ENCODE measurements at places on chromosomes 2 and 18.
A peak's percentile ranks its signal among the peaks of the same experiment; 100 is the strongest.

GRCh38 chr2:20585710-20586594, 64.9 kb downstream of the HS1BP3 start:
- DNase-seq, result no peak

GRCh38 chr2:19764998-19765397, 136.8 kb downstream of the TTC32 start:
- no peak for DNase-seq

DNA sequence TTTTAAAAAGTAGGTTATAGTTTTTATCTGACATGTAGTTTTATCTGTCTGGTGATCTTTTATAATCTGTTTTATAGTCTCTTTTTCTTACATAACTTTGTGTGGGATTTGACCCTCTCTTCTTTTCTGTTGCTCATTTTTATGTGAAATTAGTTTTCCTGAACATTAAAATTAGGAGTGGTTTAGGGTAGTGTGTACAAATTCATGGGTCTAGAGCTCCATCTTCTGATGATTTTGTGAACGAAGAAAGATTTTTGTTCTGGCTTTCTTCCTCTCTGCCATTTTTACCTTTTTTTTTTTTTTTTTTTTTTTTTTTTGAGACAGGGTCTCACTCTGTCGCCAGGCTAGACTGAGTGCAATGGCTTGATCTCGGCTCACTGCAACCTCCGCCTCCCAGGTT, 46.6 kb downstream of the SLC30A6 start:
- DNase-seq, result no peak

DNA sequence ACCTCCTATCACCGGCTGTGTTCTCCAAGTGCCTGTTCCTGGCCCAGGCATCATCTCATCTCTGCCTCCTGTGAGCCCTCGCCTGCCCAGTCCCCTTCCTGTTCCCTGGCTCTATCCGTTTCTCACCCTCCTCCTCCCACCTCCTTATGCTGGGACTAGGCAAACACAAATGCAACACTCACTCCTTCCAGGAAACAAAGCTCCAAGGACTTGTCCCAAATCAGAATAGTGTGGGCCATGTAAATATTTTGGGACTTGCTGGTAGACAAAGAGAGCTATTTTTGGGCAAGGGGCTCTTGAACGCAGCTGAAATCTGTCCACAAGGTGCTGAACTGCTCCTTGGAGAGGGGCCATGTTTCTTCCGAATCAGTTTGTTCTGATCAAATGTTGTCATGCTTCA, 25.3 kb downstream of the MBP start:
- no peak for DNase-seq

DNA sequence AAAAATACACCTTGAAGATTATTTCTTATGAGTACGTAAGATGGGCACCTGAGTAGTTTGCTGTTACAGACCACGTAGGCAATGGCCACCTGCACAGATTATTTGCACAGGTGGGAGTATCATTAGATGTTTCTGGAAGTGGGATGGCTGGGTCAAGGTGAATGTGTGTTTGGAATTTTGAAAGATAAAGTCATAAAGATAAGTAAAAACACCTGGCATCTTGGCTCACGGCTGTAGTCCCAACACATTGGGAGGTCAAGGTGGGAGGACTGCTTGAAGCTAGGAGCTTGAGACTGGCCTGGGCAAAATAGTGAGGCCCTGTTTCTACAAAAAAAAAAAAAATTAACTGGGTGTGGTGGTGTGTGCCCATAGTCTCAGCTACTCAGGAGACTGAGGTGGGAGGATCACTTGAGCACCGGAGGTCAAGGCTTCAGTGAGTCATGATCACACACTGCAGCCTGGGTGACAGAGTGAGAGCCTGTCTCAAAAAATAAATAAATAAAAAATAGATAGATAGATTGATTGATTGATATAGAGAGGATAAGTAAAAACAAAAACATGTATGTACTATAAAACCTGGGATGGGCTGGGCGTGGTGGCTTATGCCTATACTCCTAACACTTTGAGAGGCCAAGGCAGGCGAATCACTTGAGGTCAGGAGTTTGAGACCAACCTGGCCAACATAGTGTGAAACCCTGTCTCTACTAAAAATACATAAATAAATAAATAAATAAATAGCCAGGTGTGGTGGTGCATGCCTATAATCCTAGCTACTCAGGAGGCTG, 30.4 kb downstream of the ODC1 start:
- DNase-seq, result no peak

- DNase-seq, result peak; percentile 55
These were observed 6.5 kb downstream of the PTMA start for GRCh38 chr2:231714639-231715498.

GRCh38 chr2:168156661-168157060, 90.7 kb downstream of the STK39 start:
- peak; percentile 65 for DNase-seq

- DNase-seq, result no peak
These were observed 12.4 kb downstream of the YWHAQ start for GRCh38 chr2:9618410-9618809.

- no peak for DNase-seq
These were observed 78.6 kb upstream of the MAP3K20 start for GRCh38 chr2:172997031-172997430.

- no peak for DNase-seq
These were observed 154.9 kb downstream of the CAPN13 start for GRCh38 chr2:30652271-30652915.

GRCh38 chr18:80171054-80171872, 62.2 kb downstream of the ADNP2 start:
- peak; percentile 55 for DNase-seq

DNA sequence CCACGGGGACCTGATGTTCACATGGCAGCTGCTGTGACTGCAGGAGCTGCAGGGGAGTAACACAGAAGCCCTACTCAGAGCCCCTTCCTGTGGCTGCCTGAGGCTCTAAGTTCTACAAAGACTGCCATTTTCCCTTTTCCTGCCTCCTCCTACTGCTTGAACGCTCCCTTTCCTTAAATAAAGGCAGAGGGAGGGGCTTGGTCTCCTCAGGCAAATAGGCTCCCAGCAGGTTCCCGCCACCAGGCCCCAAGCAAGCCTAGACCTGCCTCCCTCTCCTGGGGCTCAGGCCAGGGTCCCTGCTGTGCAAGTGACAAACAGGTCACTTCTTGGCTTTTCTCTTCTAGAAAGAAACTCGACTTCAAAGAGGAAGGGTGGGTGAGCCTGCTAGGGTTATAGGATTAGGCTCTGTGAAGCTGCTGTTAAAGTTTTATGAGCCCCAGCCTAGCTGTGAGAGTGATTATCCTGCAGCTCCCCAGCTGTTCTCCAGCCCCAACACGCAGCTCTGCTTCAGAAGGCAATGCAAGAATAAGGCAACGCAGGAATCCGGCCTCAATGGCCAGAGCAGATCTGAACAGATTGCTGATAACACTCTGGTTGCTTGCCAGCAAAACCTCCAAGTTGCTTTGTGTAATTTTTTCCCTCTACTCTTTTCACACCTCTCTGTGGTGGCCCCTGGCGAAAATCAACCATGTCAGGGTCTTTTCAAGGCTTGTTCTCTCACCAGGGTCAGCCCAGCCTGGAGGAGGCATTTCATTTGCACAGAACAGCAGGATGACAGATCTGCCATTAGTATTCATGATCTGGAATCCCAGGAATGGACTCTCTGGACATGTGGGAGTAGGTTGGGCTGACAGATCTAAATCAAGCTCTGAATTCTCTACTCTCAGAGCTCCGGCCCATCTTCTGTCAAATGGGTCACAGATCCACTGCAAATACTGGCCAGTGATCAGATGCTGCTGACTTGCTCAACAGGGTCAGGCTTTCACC, 71.3 kb downstream of the MRO start:
- no peak for DNase-seq

- no peak for DNase-seq
These were observed 72.7 kb downstream of the TWIST2 start for GRCh38 chr2:238920601-238921001.

DNA sequence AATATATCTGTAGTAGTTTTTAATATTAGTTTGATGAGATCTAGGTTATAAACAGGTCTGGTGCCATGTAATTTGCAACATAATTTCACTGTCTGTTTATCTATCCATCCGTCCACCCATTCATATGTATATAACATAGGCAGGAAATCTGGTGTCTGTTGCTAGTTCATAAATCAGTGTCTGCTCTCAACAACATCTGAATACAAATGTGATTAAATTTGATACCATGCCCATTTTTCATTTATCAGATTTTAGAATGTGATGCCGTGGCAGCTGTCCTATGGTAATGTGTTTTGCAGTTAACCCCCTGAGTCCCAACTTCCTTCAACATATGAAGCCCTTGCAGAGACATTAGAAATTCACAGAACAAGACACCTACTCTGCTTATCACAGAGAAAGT, 228.4 kb downstream of the CMPK2 start:
- no peak for DNase-seq

DNA sequence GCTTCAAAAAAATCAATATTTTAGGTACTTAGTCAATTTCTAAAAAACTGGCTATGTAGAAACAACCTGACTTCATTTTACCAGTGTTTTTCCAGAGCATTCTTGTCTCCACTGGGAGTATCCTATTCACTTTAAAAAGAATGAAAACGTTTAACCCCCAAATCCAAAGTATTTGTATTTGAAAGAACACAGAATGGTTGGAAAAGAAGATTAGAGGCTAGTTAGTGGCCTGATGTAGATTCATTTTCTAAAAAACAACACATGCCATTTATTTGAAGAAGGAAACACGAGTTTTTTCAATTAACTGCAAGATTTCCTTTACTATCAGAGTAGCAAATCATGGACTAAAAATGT, 74.6 kb downstream of the PLEKHM3 start:
- no peak for DNase-seq

DNA sequence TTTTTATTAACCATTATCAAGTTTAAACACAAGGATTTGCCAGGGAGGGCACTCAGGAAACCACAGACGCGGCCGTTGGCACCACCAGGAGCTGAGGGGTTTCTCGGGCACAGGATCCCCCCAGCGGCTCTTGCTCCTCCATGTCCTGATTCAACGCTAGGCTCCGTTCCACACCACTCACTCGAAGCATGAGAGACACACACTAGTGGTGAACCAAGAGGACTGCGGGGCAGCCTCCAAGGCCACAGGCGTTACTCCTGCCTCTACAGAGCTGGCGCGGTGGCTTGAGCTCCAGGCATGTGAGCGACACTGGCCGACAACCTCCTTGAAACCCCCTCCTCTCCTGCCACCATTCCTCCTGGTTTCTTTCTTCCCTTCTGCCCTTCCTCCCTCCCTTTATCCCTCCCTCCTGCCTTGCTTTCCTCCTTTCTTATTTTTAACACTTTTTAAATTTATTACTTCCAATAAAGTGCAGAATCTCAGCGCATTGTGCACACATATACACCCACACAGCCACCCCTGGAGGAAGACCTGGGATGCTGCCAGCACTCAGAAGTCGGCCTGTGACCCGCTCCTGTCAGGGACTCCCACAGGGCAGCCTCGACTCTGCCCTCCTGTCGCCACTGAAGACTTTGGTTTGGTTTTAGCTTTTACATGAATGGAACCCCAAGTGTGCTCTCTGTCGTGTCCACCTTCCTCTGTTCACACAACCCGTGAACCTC, 21.7 kb downstream of the COX7A2L start:
- DNase-seq, result no peak

DNA sequence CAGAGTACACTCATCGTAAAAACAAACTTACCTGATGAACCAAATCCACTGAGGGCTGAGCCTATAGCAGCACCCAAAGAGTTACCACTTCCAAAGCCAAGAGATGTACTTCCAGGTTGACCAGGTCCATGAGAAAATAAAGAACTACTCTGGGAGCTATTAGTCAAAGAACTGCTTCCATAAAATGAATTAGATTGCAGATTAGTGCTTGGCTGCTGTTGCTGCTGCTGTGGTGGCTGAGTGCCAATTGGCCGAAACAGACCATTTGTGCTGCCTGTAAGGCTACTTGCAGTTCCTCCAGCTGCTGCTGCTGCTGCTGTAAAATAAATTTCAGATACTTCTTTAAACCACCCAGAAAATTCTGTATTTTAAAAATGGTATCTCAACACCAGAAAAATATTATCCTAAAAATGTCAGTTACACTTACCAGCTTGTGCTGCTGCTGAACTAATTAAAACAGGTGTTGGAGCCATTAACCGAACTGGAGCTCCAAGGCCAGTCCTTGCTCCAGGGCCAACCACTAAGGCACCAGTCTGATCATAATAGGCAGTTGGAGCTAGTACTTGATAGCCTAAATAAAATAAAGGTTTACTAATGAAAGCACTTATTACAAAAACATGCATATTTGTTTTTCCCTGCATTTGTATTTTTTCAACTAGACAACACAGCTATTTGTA, 58.1 kb upstream of the SDC1 start:
- DNase-seq, result no peak

- no peak for DNase-seq
These were observed 93.9 kb downstream of the CABYR start for GRCh38 chr18:24232800-24233199.

DNA sequence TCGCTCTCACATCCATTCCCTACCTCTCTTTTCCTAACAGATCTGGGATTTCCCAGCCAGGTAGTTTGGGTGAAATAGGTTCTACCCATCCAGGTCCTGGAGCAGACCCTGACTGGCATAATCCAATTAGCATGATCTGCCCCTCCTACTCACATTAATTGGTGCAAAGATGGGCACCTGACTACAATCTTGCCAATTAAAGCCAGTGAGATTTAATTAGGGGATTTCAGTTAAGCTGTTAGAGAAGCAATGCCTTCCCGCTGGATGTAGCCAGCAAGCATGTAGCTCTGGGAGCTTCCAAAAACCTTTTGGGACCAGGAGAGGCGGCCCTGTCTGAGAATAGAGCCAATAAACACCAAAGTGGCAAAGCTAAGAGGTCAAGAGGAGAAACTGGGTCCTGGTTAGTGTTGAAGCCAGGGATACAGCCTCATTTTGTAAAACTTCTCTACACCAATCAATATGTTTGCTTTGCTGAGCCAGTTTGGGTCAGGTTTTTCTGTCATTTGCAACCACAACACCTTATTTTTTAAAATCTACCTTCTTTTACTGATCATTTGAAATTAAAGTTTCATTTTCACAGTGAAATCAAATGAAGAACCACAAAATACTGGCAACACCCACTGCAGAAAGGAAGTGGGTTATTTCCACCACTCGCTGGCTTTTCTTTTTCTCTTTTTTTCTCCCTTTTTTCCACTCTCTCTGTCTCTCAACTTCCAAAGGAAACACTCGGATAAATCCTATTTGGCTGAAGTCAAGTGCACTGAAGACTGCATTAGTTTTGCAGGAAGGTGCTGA, 3.2 kb upstream of the TTC39C start:
- DNase-seq, result no peak

DNA sequence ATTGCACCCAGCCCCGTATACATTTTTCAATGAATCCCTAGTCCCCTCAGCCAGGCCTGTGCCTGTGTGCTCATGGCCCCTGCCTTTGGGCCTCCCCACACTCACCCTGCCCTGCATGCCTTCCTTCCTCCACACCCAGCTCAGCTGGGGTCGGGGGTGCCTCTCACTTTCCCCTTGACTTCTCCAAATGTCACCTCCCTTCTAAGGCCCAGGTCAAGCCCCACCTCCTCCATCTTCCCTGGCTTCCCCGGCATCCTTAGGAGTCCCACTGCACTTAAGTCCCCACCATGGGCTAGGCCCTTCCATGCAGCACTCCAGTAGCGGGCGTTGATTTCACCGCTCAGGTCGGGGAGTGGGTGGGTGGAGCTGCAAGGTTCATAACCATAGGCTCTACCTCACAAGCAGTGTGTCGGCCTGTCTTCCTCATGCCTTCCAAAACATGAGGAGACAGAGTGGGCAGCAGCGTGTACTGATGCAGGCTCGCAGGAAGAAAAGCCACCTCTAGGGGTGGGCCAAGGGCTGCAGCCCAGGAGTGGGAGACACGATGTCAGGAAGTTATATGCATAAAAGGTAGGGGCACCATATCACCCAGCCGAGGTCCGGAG, 47.7 kb downstream of the DNMT3A start:
- no peak for DNase-seq
